Osteocyte (in vitro differentiated cells): ENCODE measurements at places on chromosomes 3 and 15. TPM values are rescaled to one million over a fixed set of nuclear protein-coding genes. Genes with fewer than 3 reads are reported as not detected.

The ALDH1A3 gene
- 0.30 and 0.57 TPM in 2 replicates for total RNA-seq

The NRG4 gene
- total RNA-seq = not detected in 2 replicates

The AVEN gene
- 12.5 and 14.8 TPM in 2 replicates for total RNA-seq

The DGKG gene
- 0.18 TPM in 1 of 2 replicates, not detected in the other for total RNA-seq

The PARL gene
- 45.5 and 52.3 TPM in 2 replicates for total RNA-seq

The TMEM207 gene
- total RNA-seq = not detected in 2 replicates

The ATP13A5 gene
- not detected in 2 replicates for total RNA-seq

The SKOR1 gene
- 0.42 and 0.48 TPM in 2 replicates for total RNA-seq

The GABRB3 gene
- 7.4 and 9.7 TPM in 2 replicates for total RNA-seq

The TGFBR2 gene
- 71.5 and 72.1 TPM in 2 replicates for total RNA-seq

The HCLS1 gene
- 0.57 TPM in 1 of 2 replicates, not detected in the other for total RNA-seq

The FGF7 gene
- 0.32 TPM in 1 of 2 replicates, not detected in the other for total RNA-seq

The SLC51B gene
- not detected in 2 replicates for total RNA-seq

The STRIT1 gene
- not detected in 2 replicates for total RNA-seq

The GALNT15 gene
- 0.56 and 1.2 TPM in 2 replicates for total RNA-seq

The HRG gene
- total RNA-seq = not detected in 2 replicates

The PIGZ gene
- 7.9 and 9.5 TPM in 2 replicates for total RNA-seq

The ITGB5 gene
- total RNA-seq = 419 and 441 TPM in 2 replicates

The HGD gene
- total RNA-seq = 0.27 and 0.44 TPM in 2 replicates

The IQSEC1 gene
- total RNA-seq = 37.9 and 38.7 TPM in 2 replicates

The DAG1 gene
- 136 and 143 TPM in 2 replicates for total RNA-seq

The ATP8B4 gene
- not detected in 2 replicates for total RNA-seq

The SLC12A1 gene
- not detected in 2 replicates for total RNA-seq

The PLA2G4D gene
- not detected in 2 replicates for total RNA-seq

The USF3 gene
- total RNA-seq = 12.0 and 12.6 TPM in 2 replicates

The CNTN3 gene
- total RNA-seq = 0.29 and 0.35 TPM in 2 replicates

The KY gene
- not detected in 2 replicates for total RNA-seq

The MGLL gene
- 102 and 112 TPM in 2 replicates for total RNA-seq

The SNURF gene
- total RNA-seq = 19.1 and 20.5 TPM in 2 replicates

The ACY1 gene
- total RNA-seq = 31.0 and 40.1 TPM in 2 replicates

The GP5 gene
- 0.10 TPM in 1 of 2 replicates, not detected in the other for total RNA-seq

The RBMS3 gene
- total RNA-seq = 64.2 and 66.8 TPM in 2 replicates

The C3orf49 gene
- total RNA-seq = not detected in 2 replicates

The VPS33B gene
- total RNA-seq = 12.8 and 13.7 TPM in 2 replicates

The GOLGA8T gene
- 0.94 TPM in 1 of 2 replicates, not detected in the other for total RNA-seq

The MESP2 gene
- total RNA-seq = not detected in 2 replicates

The ZNF860 gene
- 0.55 and 1.3 TPM in 2 replicates for total RNA-seq

The ALDH1A2 gene
- 0.48 and 0.78 TPM in 2 replicates for total RNA-seq

The H1-8 gene
- total RNA-seq = not detected in 2 replicates

The MEIS2 gene
- 79.9 and 82.8 TPM in 2 replicates for total RNA-seq
